ENCODE measurements at places on chromosomes 13 and 19.

- DNase-seq: no peak
Observed at GRCh38 chr19:5313307-5313706, 27.3 kb downstream of the PTPRS start.

DNA sequence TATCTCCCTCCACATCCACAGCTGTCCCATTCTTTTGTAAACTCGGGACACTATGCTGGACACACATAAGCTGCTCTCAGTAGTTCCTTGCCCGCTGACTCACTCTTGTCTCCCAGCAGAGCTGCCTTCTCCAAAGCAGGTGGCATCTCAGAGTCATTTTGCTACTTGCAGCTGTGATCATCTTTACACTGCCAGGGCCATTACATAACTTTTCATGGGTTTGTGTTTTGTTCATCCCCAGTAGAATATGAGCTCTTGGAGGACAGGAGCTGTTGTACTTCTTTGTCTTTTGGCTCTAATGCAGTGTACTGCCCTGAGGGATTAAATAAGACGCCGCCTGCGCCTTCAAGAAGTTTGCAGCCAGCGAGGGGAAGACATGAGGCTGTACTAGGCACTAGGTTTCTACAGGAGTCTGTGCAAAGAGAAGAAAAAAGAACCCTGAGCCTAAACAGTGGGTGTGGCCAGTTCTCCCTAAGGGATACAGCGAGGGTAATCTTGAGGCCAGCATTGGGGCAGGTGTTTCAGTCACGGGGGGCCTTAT lies 40.8 kb upstream of the GPR183 start:
- no peak for DNase-seq

DNA sequence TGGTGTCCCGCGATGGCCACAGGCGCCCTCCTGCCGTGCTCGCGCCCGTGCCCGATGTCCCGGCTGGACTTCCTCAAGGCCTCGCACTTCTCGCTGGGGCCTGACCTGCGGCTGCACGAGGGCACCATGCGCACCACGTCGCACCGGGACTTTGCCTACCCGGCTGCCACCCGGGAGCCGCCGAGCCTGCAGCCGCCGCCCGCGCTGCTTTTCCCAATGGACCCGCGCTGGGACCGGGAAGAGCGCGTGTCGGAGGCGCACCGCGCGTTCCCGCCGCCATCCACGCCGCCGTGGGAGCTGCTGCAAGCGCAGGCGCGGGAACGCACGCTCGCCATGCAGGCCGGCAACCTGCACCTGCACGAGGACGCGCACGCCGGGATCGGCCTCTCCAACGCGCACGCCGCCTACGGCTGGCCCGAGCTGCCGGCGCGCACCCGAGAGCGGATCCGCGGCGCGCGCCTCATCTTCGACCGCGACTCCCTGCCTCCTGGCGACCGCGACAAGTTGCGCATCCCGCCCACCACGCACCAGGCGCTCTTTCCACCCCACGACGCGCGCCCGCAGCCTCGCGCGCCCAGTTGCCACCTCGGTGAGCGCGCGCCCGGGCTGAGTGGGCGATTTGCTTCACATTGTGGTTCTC lies 12.1 kb upstream of the PEX11G start:
- DNase-seq: peak; percentile 85

- peak; percentile 45 for DNase-seq
Observed at GRCh38 chr13:46831588-46832194, 34.7 kb upstream of the ESD start.

DNA sequence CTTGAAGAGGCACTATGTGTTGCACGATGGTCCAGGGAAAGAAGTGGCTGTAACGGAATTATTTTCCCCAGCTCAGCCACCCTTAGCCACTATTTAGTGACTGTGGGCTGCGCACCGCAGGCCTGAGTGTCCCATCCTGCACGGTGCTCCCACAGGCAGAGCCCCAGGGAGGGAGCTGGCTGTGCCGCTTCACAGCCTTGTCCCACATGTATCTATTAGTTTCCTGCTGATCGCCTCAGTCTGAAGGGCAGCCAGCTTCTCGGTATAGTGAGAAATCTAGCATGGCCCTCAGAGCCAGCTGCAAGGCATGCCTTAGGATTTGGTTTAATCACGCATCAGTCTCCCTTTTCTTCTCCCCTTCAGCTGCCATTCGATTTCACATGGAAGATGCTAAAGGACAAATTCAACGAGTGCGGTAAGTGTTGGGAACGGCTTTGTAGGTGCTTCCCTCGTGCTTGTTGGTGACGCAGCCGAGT lies 15.7 kb downstream of the PRAM1 start:
- no peak for DNase-seq

GRCh38 chr13:27274631-27275030 lies 4.0 kb downstream of the RASL11A start:
- DNase-seq: no peak

- no peak for DNase-seq
Observed at GRCh38 chr19:18090545-18091216, 3.9 kb upstream of the IL12RB1 start.

GRCh38 chr13:103625194-103625593 lies 559.0 kb upstream of the SLC10A2 start:
- no peak for DNase-seq

DNA sequence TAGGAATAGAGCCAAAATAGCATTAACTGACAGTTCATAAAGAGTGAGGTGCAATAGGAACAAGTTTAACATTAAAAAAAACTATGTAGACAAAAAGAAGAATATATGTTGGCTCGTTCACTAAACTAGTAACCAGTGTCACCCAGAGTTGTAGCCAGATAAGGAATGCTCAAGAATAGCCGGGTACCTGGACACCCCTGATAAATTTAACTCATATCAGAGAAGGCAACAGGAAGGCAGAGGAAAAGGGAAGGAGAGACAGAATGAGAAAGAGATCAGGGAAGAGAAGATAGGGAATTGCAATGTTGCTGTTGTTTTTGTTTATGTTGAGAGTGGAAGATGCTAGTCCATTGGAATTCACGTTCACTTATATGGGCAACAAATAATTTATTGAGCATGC lies 31.6 kb upstream of the KATNAL1 start:
- no peak for DNase-seq

- no peak for DNase-seq
Observed at GRCh38 chr13:38099751-38100150, 230.2 kb upstream of the TRPC4 start.

DNA sequence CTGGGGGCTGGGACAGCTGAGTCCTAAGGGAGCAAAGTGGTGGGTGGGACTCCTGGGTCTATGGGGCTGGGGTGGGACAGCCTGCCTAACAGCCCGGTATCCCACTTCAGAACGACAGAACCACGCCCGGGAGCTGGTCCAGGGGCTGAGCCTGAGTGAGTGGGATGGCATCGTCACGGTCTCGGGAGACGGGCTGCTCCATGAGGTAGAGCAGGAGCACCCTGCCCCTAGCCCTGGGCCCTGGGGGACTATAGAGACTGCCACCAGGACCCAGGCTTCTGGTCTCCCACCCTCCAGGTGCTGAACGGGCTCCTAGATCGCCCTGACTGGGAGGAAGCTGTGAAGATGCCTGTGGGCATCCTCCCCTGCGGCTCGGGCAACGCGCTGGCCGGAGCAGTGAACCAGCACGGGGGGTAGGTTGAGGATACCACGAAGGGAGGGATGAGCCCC lies 8.6 kb downstream of the SPHK2 start:
- no peak for DNase-seq

- no peak for DNase-seq
Observed at GRCh38 chr13:21738630-21739029, 67.8 kb downstream of the FGF9 start.

DNA sequence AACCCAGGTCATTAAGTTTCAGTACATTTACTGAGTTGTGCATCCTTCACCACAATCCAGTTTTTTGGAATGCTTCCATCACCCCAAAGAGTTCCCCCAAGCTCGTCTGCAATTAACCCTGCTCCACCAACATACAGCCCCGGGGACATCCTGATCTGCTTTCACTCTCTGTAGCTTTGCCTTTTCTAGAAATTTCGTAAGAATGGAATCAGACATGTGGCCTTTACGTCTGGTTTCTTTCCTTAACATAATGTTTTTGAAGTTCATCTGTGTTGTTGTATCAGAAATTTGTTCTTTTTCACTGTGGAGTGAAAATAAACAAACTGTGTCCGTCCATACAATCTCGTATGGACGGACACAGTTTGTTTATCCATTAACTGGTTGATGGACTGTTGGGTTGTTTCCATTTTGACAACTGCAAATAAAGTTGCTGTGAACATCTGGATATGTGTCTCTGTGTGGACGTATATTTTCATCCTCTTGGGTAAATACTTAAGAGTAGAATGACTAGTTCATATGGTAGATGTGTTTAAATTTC lies 2.9 kb downstream of the KLHL26 start:
- DNase-seq: no peak

- no peak for DNase-seq
Observed at GRCh38 chr13:75704927-75705288, 68.8 kb downstream of the LMO7 start.

DNA sequence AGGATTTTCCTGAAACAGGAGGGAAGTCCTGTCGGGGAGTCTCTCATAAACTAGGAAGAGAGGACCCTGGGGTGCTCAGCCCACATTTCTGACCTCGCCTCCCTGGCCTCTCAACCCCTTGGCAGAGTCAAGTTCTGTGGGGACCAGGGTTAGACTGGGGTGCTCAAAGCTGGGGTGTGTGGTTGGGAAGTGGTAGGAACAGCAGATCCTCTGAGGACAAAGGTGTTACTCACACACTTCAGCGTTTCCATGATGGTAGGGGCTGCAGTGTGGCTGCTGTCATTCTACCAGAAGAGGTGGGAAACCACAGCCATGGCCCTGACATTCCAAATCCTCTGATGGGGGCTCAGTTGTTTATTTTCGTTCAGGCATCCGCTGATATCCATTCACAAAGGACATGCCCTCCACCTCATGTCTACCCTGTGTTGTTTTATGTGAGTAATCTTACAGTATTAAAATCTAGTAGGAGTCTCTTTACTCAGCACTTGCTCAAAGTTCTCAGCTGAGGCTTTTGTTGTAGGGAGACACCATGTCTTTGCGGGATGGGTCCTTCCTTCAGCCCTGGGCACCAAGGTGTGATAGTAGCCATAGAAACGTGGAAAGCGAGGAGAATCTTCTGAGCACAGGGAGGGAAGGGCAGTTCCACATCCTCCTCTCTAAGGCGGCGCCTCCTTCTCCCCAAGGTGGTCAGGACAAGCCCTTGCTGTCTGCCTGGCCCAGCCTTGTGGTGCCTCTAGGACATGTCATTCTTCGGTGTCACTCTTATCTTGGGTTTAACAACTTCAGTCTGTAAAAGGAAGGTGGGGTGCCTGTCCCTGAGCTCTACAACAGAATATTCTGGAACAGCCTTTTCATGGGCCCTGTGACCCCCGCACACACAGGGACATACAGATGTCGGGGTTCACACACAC lies 1.5 kb downstream of the KIR2DL3 start:
- no peak for DNase-seq

DNA sequence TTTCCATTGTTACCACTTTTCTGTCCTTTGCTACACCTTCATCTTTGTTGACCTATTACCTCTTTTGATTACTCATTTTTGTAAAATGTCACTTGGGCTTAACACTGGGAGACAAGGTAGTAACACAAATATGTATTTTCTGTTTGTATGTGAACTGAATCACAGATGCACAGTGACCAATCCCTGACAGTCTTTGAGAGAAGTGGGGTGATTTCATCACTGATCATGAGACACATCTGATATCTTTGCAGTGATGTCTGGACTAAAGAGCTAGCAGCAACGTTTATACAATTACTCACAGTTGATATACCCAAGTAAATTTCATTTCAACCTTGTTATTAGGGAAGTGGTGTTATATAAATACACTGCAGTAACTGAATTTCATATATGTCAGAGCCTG lies 1397.4 kb upstream of the SPRY2 start:
- no peak for DNase-seq

DNA sequence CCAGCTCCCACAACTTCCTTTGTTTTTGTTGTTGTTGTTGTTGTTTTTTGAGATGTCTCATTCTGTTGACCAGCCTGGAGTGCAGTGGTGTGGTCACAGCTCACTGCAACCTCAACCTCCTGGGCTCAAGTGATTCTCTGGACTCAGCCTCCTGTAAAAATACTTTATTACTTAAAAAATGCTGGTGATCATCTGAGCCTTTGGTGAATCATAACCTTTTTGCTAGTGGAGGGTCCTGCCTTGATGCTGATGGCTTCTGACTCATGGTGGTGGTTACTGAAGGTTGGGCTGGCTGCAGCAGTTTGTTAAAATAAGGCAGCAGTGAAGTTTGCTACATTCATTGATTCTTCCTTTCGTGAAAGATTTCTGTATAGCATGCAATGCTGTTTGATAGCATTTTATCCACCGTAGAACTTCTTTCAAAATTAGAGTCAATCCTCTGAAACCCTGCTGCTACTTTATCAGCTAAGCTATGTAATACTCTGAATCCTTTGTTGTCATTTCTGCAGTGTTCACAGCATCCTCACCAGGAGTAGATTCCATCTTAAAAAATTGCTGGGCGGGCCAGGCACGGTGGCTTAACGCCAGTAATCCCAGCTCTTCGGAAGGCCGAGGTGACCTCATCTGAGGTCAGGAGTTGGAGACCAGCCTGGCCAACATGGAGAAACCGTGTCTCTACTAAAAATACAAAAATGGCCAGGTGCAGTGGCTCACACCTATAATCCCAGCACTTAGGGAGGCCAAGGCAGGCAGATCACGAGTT lies 18.0 kb downstream of the ARHGAP35 start:
- no peak for DNase-seq

DNA sequence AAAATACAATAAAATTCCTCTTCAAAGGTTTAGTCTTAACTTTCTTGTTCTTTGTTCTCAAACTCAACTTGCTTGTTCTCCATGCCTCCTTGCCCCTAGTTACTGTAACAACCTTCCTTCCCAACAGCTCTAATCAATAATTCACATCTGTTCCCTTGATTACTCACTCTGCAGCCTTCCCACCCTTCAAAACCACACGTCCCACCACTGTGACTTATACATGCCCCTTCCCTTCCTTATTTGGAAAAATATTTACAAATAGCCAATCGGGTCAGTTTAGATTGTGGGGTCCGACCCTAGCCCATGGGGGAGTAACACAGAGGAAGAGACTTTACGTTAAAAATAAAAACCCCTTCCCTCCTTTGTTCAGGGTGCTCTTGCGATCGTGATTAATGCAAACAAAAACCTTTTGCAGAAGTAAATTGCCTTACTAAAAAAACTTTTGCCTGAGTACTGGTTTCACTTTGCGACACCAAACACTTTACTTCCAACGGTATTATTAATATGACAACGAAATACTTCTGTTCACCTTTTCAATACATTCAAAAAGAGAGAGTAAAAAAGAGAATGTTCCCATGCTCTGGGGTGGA lies 512 bp upstream of the ZNF93 start:
- no peak for DNase-seq

DNA sequence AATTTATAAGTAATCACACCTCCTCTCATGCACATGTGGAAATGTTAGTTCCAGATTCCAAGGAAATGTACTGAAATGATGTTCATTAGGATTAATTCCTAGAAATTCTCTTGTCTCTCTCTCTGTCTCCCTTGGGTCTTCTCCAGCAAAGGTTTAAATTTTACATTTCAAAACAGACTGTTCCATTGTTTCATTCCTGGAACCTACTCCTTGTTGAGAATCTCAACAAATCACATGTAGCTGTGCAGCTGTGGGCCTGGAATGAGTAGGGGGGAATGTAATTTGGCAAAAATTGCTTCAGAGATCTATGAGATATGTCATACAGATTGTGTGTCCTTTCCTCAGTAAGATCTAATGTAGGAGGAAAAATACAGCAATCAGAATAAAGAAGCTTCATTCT lies 46.2 kb upstream of the RFXAP start:
- DNase-seq: no peak
